ENCODE measurements at places on chromosomes 16 and 17.

GRCh38 chr17:78672871-78673371 is 95.7 kb upstream of the DNAH17 start:
- DNase-seq: no peak

DNA sequence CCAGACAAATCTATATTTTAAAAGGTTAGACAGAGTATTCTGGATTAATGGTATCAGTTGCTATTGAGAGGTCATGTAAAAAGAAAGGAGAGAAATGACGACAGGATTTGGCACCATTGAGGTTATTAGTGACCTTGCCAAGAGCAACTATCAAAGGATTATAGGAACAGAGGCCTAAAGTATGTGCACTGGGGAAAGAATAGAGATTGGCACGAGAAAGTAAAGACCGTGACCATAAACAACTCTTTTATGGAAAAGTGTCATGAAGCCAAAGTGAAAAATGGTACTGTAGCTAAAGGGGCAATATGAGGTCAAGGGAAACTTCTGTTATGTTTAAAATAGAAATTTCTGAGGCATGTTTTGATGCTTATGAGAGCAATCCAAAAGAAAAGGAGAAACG is 115.2 kb upstream of the KIF2B start:
- DNase-seq: no peak

DNA sequence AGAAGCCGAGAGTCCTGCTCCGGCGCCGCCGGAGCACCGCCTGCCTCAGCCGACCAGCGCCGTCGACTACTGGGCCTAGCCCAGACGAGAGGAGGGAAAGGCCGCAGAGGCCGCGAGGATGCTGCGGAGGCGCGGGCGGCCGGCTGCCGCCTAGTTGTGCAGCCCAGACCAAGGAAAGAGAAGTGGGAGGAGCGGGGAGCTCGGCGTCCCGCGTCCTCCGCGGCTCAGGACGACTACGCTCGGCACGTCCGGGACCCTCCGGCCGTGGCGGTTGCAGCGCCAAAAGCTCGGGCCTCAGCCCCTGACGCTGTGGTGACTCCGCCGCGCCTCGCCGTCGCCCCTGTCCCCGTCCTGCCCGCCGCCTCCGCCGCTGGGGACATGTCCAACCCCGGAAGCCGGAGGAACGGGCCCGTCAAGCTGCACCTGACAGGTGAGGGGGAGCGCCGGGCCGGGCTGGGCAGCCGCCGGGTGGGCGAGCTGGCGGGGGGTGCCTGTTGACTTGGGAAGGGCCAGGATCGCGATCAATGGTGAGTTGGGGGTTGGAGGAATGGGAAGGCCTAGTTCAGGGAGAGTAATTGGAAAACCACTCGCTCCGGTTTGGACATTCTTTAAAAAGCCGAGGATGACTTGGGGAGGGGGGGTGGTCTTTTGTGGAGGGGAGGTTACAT is 37.7 kb downstream of the RNF135 start:
- peak; percentile 24 for DNase-seq

DNA sequence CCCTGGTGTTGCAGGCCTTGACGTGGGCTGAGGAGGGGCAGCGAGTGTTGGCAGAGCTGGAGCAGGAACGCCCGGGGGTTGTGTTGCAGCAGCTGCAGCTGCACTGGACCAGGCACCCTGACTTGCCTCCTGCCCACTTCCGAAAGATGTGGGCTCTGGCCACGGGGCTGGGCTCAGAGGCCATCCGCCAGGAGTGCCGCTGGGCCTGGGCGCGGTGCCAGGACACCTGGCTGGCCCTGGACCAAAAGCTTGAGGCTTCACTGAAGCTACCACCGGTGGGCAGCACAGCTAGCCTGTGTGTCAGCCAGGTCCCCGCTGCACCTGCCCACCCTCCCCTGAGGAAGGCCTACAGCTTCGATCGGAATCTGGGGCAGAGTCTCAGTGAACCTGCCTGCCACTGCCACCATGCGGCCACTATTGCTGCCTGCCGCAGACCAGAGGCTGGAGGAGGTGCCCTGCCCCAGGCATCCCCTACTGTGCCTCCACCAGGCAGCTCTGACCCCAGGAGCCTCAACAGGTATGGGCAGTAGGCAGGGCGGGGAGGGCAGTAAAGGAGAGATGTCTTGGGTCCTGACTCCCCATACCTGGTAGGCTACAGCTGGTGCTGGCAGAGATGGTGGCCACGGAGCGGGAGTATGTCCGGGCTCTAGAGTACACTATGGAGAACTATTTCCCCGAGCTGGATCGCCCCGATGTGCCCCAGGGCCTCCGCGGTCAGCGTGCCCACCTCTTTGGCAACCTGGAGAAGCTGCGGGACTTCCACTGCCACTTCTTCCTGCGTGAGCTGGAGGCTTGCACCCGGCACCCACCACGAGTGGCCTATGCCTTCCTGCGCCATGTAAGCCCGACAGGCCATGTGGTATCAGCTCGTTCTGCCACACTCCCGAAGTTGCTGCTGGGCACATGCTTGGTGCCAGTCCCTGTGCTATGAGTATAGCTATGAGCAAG is 5.6 kb downstream of the PLEKHG4 start:
- peak; percentile 97 for DNase-seq

DNA sequence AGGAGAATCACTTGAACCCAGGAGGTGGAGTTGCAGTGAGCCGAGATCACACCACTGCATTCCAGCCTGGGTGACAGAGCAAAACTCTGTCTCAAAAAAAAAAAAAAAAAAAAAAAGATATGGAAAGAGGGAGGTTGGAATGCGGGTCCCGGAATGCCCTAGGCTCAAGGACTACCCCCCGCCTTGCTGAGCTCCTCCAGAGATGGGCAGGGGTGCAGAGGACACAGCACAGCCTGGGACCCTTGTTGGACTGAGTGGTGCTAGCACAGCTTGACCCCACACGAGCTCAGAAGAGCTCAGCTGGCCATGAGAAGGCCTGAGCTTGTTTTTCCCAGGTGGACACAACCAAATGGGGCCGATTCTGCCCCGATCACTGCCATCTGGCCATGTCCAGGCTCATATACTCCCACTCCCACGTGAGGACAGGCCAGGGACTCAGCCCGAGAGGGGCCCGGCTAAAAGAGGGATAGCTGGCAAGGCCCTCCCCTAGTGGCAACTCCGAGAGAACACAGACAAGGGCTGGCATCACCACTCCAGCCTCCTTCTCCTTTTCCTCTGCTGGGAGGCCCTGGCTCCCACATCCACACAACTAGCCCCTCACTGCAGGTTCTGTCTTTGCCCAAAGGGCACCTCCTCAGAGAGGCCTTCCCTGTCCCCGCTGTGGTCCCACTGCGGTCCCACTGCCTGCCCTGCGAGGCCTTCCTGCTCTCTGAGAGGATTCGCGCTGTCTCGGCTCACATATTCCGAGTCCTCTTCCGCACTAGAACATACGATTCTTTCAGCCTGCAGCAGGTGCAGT is 11.0 kb downstream of the SGCA start:
- no peak for DNase-seq

- DNase-seq: no peak
Observed at GRCh38 chr17:700504-701094, 14.0 kb downstream of the VPS53 start.

- DNase-seq: no peak
Observed at GRCh38 chr16:82852388-82853008, 225.7 kb downstream of the CDH13 start.

DNA sequence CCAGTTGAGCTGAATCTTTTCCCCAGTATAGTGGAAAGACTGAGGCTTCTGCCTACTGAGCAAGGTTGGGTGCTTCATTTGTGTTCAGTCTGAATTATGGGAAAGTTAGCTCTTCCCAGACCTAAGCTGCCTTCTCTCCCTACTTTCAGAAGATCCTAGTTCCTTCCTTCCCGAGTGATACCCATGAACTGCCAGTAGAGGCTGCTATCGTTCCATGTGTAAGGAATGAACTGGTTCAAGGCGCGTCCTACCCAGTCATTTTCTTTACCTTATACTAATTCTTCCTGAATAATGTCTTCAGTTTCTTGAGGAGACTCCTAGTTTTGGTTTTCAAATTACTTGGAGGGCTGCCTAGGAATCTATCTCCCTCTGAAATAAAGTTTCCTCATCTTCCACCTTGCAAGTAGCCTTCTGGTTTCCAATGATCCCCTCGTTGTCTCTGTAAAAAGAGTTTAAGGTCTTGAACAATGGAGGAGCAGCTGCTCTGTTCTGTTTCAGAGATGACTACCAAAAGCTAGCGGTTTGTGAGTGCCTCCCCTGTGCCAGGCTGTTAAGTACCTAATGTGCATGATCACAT is 934 bp upstream of the AOC2 start:
- DNase-seq: peak; percentile 51

GRCh38 chr17:5667871-5668270 is 83.6 kb upstream of the NLRP1 start:
- DNase-seq: no peak

DNA sequence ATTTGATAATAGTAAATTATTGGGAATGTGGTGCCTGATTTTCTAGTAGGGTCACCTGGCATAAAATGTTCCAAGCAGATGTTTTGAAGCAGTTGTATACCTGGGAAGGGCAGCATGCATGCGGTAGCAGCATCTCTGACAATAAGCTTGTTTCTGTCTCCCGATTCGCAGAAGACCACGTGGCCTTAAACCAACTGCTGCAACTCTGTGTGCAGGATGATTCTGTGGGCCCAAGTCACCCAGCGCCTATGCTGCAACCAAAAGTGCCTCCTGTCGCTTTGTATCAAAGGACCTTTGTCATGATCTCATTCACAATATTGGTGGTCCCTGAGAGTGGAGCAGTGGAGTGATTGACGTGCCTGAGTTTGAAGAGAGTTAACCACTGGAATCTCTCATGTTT is 8.1 kb downstream of the NDEL1 start:
- DNase-seq: no peak

- DNase-seq: no peak
Observed at GRCh38 chr17:45170280-45170930, 8.7 kb downstream of the HEXIM2 start.

DNA sequence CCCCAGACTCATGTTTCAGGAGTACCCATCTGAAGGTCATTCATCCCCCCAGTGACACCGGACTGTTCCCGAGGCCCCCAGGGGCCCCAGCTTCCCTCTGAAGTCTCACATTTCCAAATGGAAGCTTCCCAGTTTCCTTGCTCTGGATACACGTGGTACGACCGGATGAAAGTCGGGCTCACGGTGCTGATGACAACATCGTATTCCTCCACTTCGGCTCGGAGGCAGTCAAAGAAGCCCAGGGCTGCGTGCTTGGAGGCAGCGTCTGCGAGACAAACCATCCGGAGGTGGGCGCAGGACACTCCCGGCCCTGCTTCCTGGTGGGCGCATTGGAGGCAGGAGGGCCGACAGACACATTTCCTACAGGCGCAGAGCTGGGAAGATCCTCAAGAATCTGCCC is 18.7 kb downstream of the DHRS7C start:
- DNase-seq: no peak

DNA sequence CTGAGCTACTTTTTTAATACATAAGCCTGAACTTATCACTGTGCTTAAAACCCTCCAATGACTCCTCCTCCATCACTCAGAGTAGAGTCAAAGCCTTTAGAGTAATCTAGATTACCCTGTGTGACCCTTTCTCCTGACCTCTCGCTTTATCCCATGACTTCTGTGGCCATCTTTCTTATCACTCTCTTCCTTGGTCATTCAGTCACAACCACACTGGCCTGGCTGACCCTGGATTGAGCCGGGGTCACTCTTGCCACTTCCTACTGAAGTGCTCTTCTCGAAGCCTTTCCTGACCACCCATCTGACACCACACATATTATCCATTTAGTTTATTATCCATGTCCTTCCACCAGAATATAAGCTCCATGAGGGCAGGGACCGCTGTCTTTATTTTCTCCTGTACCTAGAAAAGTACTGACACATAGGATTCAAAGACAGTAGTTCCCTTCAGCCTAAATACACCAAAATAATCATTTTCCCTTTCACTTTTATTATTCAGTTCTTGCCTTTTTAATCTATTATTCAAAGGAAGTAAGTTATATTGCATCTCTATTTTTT is 28.0 kb upstream of the ABCA9 start:
- DNase-seq: no peak

DNA sequence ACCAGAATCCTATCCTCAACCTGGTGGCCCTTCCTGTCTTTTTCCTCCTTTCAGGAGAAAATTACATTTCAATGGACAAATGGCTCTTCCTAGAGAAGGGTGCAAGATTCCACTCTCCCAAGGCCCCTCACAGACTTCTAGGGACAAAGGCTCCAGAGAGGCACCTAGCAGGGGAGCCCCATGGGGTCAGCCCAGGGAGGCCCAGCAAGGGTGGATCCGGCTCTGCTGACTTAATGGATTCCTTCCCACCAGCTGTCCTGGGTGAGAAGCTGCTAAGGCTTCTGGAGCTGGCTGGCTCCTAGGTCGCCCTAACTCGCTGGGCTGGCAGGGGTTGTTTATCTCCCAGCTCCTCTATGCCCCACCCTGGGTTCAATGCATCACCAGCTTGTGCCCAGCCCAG is 152.4 kb downstream of the ZNF423 start:
- DNase-seq: no peak
